CD4-positive, alpha-beta T cell treated with Interleukin-2 at 100 ng/mL for 4 hours (primary cell): ENCODE measurements at places on chromosomes 12 and 14.
A peak's percentile ranks its signal among the peaks of the same experiment; 100 is the strongest.

- no peak for DNase-seq
Measured at GRCh38 chr14:88879022-88879421, 54.6 kb downstream of the TTC8 start.

- DNase-seq: no peak
Measured at GRCh38 chr12:130114952-130115351, 47.3 kb upstream of the FZD10 start.

DNA sequence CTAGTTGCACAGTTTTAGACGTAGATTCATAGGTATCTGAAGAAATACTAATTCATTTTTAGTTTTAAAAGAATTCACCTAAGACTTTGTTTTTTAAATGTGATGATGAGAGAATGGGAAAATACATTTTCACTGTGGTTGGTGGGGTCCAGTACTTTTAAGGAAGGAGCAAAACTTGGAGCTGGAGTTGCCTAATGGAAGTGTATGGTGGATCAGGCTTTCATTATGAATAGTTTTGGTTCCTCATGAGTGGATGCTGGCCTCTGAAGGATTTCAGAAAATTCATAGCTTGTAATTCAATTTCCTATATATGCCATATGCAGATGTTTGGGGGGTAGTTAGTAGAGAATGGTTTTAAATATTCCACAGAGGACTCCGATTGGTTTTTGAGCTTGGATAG is 27.1 kb downstream of the STK38L start:
- DNase-seq: no peak

DNA sequence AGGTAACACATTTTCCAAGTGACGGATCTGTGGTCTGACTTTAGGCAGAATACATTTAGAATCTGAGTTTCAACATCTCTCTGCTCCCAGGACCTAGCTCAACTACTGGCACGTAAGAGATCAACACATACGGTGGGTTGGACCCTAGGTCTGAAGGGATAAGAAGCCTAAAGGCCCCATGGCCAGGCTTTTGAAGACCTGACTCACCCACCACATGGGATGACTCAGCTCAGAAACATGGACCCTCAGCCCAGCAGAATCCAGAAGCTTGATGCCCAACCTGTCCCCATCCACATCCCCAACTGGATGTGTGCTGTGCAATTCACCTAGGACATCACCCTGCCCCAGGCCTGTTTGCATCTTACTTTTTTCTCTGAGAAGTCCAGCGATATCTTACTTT is 770.2 kb downstream of the BCL11B start:
- no peak for DNase-seq

DNA sequence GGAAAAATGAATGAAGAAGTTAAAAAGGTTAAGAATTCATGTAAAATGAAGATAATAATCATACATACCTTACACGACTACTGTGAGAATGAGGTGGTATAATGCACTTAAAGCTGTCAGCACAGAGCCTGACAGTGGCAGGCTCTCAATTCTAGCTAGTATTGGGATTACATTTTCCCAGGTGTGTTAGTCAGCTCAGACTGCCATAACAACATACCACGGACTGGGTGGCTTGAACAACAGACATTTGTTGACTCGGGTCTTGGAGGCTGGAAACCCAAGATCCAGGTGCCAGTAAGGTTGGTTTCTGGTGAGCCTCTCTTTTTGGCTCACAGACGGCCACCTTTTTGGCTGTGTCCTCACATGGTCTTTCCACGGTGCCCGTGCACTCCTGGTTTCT is 167.8 kb downstream of the CHST11 start:
- no peak for DNase-seq

GRCh38 chr14:75615200-75615599 is 36.8 kb downstream of the FLVCR2 start:
- peak; percentile 3 for DNase-seq

DNA sequence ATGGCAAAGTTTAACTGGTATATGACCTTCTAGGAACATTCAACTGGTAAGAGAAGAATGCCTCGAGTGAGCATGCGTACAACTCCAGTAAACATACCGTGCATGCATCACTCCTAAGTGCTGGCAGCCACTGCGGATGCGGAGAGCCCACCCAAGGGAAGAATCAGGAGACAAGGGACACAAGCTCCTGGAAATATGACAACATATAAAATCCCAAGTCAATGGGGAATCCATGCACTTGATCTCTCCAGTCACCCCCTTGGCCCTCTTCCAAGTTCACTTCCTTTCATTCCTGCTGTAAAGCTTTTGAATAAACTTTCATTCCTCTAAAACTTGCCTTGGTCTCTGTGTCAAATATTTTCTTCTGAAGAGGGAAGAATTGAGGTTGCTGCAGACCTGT is 168.7 kb upstream of the TMCC3 start:
- DNase-seq: no peak

DNA sequence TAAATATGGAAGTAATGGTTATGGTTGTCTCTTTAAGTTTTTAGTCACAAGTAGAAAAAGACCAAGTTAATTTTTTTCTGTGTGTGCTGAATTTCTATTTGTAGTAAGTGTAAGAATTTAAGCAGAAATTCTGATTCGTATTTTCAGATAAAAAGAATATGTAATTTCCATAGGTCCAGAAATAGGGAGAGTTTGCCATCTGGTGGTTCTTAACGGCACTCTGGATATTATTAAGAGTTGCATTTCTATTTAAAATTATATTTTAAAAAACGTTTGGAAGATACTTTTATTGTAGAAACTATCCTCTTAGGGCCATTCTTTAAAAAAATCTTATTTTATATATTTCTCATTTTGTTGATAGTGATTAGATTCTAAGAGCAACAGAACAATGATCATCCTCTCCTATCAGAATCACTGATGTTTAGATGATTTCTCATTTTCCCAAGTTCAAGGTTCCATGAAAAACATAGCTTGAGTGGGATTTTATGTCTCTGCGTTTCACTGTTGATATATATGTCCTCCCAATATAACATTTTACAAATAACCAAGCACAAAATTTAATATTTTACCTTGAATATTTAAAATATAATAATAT is 88.3 kb downstream of the LRRK2 start:
- no peak for DNase-seq

DNA sequence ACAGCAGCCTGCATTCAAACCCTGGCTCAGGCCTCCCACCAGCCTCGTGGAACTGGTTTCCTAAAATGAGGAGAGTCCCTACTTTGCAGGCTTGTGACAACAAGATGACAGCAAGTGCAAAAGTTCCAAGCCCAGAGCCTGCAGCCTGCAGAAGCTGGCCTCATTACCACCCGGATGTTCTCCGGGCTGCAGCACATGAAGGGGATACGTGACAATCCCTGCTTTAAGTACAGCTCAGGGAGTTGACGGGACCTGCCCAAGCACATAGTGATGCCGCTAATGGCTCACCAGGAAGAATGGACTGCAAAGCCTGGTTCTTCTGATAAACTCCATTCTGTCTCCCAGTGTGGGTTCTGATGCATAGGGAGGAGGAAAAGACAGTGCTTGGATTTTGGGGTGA is 15.0 kb downstream of the SSH1 start:
- no peak for DNase-seq
